ENCODE measurements at places on chromosomes 13 and 19.
A peak's percentile ranks its signal among the peaks of the same experiment; 100 is the strongest.

DNA sequence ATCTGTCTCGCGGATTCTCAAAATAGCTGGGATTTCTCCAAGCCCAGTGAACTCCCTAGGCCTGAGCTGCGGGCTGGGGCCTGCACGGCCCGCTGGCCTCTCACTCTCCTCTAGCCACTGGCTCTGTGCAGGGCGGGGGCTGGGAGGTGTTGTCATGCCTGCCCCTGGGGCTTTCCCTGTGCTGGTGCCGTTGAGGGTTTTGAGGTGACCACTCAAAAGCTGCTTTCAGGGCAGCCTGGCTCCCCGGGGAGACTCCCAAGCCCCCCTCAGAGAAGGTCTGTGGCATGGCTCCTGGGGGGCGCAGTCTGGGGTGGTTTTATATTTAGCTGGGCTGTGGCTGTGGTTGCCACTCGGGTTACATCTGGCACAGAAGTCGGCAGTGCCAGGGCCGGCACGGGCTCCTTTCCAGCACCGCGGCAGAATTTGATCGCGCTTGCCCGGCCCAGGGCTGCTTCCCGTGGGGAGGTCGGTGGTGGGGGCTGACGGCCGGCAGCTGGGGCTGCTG lies 10.0 kb downstream of the NDUFB7 start:
- no peak for DNase-seq

GRCh38 chr19:17576758-17577456 lies 21.5 kb downstream of the COLGALT1 start:
- DNase-seq, result peak; percentile 21

- DNase-seq, result no peak
Measured at GRCh38 chr13:96252903-96253302, 163.0 kb downstream of the HS6ST3 start.

- peak; percentile 63 for DNase-seq
Measured at GRCh38 chr13:26679411-26680122, 81.0 kb downstream of the GPR12 start.

- DNase-seq, result peak; percentile 83
Measured at GRCh38 chr13:51451467-51452360, 1.1 kb downstream of the INTS6 start.

- DNase-seq, result no peak
Measured at GRCh38 chr13:41708713-41709112, 251.4 kb downstream of the RGCC start.

GRCh38 chr13:112573710-112574109 lies 14.2 kb downstream of the TUBGCP3 start:
- DNase-seq, result no peak

DNA sequence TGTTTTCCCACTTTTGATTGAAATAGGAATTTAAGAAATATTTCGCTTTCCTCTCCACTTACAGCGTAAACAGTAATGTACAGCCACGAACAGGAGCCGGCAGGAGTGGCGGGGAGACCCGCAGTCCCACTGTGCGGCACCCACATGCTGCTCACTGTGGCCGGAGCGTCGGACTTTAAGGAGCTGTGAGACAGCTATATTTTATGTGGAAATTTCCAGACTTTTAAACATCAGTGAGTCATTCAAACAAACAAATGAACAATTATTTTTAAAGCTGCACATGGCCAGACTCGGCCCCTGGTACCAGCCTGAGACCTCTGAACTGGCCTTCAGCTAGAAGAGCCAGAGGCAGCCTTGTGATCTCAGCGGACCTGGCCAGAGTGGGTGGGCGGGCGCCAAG lies 52.5 kb downstream of the CRYL1 start:
- DNase-seq, result no peak

DNA sequence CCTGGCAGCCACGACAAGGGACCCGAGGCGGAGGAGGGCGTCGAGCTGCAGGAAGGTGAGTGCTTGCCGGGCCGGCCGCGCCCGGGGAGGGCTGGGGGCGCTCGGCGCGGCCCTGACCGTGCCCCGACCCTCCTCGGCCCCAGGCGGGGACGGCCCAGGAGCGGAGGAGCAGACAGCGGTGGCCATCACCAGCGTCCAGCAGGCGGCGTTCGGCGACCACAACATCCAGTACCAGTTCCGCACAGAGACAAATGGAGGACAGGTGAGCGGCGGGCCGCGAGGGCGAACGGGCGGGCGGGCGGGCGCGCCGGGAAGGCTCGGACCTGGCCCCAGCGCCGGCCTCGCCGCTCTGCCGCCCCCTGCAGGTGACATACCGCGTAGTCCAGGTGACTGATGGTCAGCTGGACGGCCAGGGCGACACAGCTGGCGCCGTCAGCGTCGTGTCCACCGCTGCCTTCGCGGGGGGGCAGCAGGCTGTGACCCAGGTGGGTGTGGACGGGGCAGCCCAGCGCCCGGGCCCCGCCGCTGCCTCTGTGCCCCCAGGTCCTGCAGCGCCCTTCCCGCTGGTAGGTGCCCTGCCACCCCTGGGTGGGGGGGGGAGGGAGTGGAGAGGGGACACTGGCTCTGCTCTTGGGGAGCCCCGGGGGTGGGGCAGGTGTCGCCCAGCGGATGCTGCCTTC lies 816 bp downstream of the USF2 start:
- peak; percentile 71 for DNase-seq

All from fibroblast of skin of scalp (primary cell).